ENCODE measurements at places on chromosomes 4 and X.

DNA sequence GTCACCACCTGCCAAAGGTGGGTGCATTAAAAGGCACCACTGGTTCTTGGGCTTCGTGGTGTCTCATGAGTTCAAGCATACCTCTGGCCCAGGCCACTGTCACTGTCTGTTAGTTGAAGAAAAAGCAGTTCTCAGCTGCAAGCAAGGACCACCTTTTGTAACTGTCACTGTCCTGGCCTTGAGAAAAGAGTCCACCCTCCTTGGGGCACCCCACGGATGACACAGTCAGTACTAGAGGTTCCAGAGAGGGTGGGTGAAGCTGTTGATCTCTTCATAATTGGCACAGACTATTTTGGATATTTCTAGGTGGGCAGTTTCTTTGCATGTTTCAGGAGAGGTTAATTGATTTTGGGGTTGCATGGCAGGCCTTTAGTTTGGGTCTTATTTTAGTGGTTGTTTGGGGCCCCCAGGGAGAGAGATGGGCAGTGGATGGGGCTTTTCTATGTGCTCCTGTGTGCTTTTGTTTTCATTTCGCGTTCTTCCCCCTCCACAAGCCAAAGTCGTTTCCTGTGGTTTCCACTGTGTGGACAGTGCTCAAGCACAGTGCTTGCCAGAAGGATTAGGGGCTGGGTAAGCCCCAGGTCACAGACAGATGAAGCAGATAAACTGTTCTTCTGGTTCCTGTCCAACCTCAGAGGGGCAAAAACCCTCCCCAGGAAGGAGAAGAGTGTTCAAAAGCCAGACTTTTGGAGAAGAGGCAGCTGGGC is 156.2 kb upstream of the PPP1R2C start:
- peak; percentile 2 for DNase-seq

GRCh38 chr4:11503166-11503565 is 74.5 kb upstream of the HS3ST1 start:
- DNase-seq = no peak

DNA sequence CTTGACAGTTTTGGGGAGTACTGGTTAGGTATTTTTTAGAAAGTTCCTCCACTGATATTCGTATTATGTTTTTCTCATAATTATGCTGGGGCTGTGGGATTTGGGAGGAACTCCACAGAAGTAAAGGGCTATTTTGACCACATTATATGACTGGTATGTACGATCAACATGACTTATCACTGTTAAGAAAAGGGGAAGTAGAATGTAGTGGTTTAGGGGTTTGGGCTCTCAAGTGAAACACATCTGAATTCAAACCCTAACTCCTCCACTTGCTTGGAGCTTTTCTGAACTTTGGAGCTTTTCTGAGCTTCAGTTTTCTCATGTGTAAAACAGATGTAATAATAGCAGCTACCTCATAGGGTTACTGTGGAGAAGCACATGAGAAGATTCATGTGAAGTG is 96.4 kb upstream of the C1GALT1C1 start:
- peak; percentile 14 for DNase-seq

DNA sequence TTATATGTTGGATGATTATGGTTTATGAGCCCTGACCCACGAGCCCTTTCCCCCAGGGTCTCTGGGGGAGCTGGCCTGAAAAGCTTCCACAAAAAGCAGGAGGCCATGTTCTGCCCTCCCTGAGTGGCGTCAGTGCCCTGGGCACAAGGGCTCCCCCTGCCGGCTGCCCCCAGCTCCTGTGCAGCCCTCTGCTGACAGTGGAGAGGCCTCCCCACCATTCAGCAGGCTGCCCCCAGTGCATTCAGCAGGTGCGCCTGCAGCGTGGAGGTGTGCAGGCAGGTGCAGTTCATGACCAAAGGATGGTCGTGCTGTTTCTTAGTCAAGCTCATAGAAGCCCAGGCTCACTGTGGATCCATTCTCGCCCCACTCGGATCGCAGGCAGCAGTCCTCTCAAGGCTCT is 12.5 kb upstream of the S100P start:
- DNase-seq = no peak

- DNase-seq = no peak
Observed at GRCh38 chr4:181702864-181703495, 540.2 kb upstream of the TENM3 start.

- DNase-seq = no peak
Observed at GRCh38 chr4:155249016-155249566, 40.7 kb downstream of the NPY2R start.

All from suppressor macrophage (primary cell).